ENCODE measurements at places on chromosomes 4 and X. TPM values are rescaled to one million over a fixed set of nuclear protein-coding genes. Genes with fewer than 3 reads are reported as not detected.

The ITIH6 gene
- not detected for total RNA-seq

The GAGE2A gene
- not detected for total RNA-seq

The DAPP1 gene
- 0.59 TPM for total RNA-seq

The SPATA18 gene
- 24.5 TPM for total RNA-seq

The ZDHHC15 gene
- 0.38 TPM for total RNA-seq

The RTL9 gene
- total RNA-seq = not detected

The LYAR gene
- total RNA-seq = 8.6 TPM

The CTPS2 gene
- total RNA-seq = 11.7 TPM

The NPY1R gene
- total RNA-seq = 0.12 TPM

The ANKRD50 gene
- total RNA-seq = 76.4 TPM

The SH3TC1 gene
- total RNA-seq = 1.2 TPM

The SSX2 gene
- not detected for total RNA-seq

The UGT2B17 gene
- not detected for total RNA-seq

The HGFAC gene
- total RNA-seq = not detected

The FRMD7 gene
- total RNA-seq = under 0.01 TPM

The PNMA6A gene
- 0.68 TPM for total RNA-seq

The TECRL gene
- total RNA-seq = not detected

The STARD8 gene
- 0.94 TPM for total RNA-seq

The CT45A5 gene
- total RNA-seq = not detected

The DCAF4L1 gene
- total RNA-seq = 0.12 TPM

The DCHS2 gene
- total RNA-seq = not detected

The ALAS2 gene
- not detected for total RNA-seq

The AMOT gene
- 0.23 TPM for total RNA-seq

The MAGEA8 gene
- total RNA-seq = not detected

The TSPAN6 gene
- 19.9 TPM for total RNA-seq

The CACNA1F gene
- not detected for total RNA-seq

The SPP1 gene
- 0.15 TPM for total RNA-seq

The SLC25A31 gene
- not detected for total RNA-seq

The WWC2 gene
- 32.5 TPM for total RNA-seq

The SLITRK4 gene
- total RNA-seq = 0.15 TPM

The CFI gene
- 5.4 TPM for total RNA-seq

The CITED1 gene
- 0.23 TPM for total RNA-seq

The NWD2 gene
- total RNA-seq = not detected

The BCAP31 gene
- total RNA-seq = 152 TPM

The COL4A6 gene
- 3.1 TPM for total RNA-seq

The AFM gene
- total RNA-seq = not detected

The CYSLTR1 gene
- total RNA-seq = not detected

The RELL1 gene
- 80.5 TPM for total RNA-seq

The CLRN2 gene
- total RNA-seq = not detected

The CT47B1 gene
- total RNA-seq = not detected

The PGAM4 gene
- total RNA-seq = not detected

The CCNB3 gene
- total RNA-seq = under 0.01 TPM

The CXCL6 gene
- total RNA-seq = 0.47 TPM

The EVC gene
- total RNA-seq = 56.7 TPM

The PAGE4 gene
- total RNA-seq = not detected

The SERPINA7 gene
- not detected for total RNA-seq

The FAM47E gene
- 1.9 TPM for total RNA-seq
